ENCODE measurements at places on chromosomes 6 and 20.
A peak's percentile ranks its signal among the peaks of the same experiment; 100 is the strongest.

DNA sequence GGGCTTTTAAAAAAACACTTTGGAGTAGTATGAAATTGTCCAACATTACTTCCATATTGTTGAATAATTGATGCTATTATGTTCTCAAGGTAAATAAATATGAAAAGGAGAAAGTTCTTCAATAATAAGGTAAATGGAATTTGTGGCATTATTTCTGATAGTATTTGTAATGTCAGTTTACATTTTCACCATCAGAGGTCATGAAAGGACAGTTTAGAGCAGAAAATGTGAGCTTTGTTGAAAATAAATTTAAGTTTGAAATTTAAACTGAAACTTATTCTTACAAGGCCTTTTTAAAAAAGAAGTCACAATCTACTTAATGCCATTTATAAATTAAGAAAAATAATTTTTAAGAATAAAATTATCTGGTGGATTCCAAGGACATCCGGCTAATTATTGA lies 15.8 kb upstream of the CEP162 start:
- no peak for DNase-seq

GRCh38 chr6:167444602-167445346 lies 119.9 kb downstream of the TTLL2 start:
- no peak for DNase-seq

GRCh38 chr6:71181565-71181964 lies 107.0 kb upstream of the OGFRL1 start:
- DNase-seq: no peak

- DNase-seq: no peak
Observed at GRCh38 chr20:50980071-50980681, 21.6 kb downstream of the MOCS3 start.

DNA sequence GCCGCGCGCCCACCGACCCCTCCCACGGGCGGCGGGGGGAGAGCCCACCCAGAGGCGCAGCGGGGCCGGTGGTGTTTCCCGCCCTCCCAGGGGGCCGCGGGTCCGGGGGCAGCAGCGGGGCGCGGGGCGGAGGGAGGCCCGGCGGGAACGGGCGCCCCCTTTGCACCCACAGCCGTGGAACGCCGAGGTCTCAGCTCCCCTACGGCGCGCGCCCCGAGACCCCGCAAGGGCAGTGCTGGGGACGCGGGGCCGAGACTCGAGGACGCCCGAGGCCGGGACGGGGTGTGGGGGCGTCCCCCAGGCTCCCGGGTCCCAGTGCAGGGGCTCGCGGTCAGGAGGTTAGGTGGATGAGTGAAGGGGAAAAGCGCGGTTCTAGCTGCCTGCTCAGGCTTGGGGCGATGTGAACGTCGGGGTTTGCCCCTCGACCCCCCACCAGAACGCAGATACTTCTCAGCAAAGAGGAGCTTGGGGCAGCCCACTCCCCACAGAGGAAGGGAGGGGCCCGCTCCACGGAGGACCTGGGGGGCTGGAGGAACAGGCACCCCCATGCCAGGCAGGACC lies 65.5 kb upstream of the BHLHE23 start:
- no peak for DNase-seq

GRCh38 chr6:16523606-16524379 lies 237.5 kb downstream of the ATXN1 start:
- DNase-seq: no peak

GRCh38 chr6:34731393-34732060 lies 25.8 kb upstream of the SNRPC start:
- no peak for DNase-seq

DNA sequence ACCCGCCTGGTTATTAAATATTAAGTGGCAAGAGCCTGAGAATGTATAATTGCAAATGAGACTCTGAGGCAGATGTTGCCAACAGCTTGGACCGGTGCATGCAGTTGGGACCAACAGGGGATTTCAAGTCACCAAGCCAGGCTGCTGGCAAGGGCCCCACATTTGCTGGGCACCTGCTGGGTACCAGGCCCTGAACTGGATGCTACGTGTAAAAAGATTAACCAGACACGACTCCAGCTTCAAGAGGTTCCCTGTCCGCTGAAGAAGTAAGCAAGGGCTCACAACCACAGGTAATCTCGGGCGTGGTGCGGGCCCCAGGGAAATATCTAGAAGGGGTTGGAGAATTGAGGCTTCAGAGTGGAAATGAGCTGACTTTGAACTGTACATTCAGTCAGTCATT lies 13.2 kb upstream of the SIRPA start:
- peak; percentile 86 for DNase-seq

GRCh38 chr20:25495189-25495824 lies 87.8 kb downstream of the GINS1 start:
- DNase-seq: no peak

DNA sequence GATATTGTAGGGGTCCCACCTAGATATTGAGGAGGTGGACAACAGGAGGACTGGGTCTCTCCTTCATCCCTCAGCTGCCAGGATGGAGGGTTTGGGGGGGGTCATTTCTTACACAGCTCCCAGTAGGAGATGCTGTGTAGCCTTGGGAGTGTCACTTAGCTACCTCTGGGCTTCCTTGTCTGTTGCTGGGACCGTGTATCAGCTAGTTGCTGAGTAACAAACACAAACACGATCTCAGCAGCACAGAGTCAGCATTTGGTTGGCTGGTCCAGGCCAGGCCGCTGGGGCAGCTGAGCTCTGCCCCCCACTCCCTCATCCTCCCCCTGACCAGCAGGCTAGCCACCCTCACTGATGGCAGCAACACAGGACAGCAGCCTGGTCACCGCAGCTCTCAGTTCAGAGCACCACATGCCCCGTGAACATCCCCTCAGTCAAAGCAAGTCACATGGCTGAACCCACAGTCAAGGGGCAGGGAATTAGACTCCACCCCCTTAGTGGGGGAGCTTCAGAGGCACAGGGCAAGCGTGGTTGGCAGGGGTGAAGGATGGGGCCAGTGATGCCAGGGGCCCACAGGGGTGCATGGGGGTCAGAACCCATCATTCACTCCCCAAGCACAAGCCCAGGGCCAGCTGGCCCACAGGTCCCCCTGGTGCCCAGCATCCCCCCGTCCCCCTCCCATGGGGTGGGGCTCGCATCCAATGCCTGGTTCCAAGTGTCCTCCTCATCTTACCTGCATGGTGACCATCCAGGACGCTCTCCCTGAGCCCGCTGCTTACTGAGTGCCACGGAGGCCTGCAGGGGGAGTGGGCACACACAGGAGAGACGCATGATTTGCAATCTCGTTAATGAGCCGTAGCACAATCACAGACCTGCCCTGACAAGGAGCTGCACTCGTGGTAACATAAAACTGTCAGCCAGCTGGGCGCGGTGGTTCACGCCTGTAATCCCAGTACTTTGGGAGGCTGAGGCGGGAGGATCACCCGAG lies 112.4 kb downstream of the TAF4 start:
- no peak for DNase-seq

- no peak for DNase-seq
Observed at GRCh38 chr20:34083781-34084180, 28.3 kb downstream of the EIF2S2 start.

GRCh38 chr6:134315974-134316441 lies 1.9 kb downstream of the SGK1 start:
- DNase-seq: no peak

GRCh38 chr6:30931969-30932645 lies at the start of gene SFTA2:
SFTA2 (minus strand) TSS chr6:30932170; CDS start chr6:30932096, 74 bp downstream.
- DNase-seq: no peak

GRCh38 chr20:46464451-46464850 lies 48.9 kb downstream of the ZNF334 start:
- no peak for DNase-seq

DNA sequence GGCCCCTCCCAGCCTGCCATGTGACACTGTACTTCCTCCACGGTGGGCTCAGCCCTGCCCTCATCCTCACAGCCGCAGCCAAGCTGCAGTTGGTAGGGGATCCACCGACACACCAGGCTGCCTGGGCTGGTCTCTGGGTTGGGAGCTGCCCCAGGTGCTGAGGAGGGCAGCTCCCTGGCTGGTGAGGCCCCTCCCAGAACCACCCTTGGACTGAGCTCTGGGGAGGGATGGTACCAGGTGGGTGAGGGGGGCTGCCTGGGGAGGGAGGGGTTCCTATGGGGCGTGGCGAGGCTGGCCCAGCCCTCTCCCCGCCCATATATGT lies 185 bp upstream of the TNFRSF6B start:
- DNase-seq: no peak

DNA sequence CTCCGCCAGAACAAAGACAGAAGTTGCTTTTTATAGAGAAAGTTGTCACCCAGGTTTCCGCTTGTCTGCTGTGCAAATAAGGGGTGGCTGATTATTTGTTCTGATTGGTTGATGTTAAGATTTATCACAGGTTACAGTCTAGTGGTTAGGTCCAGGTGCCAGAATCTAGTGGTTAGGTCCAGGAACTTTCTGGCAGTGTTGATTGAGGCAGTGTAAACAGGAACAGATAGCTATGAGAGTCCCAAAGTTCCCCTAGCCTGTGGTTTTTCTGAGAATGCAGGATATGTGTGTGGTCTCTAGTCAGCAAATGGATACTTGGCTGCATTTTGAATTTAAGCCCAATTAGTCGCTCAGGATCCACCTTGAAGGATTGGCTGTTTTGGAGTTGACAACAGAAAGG lies 148.0 kb downstream of the TMEM200A start:
- no peak for DNase-seq

DNA sequence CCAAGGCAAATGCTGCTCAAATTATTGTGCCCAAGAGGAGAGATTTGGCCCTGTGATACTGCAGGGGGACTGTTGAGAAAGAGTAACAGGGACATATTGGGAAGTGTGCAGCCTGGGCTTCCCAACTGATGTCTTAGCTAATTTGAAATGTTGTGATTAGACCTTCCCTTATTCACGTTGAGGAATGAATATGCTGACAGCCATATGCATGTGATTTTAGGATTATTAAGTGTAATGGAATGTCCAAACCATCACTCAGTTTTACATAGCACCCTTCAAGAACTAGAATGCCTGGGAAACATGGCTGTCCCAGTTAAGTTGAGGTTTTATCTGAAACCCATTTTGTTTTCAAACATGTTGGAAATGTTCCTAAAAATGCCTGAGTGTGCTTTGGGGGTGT lies 81.4 kb downstream of the CARMIL1 start:
- DNase-seq: no peak

- no peak for DNase-seq
Observed at GRCh38 chr20:31698803-31699718, 23.6 kb downstream of the BCL2L1 start.

DNA sequence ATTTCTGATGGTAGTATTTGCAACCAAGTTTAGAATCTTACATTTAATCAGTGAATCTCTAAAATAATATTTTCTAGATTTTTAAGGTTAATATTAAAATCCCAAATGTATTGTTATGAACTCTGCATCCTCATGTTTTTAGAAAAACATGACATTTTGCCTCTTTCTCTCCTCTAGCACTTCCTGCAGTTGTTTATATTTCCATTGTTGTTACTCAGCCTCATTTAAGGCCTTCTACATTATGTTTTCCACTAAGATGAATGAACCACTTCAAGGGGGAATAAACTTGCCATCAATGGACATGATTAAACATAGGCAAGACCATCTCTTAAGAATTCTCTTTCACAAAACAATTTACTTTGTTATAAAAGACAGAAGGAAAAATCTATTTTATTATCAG lies 333.5 kb upstream of the IRAK1BP1 start:
- DNase-seq: no peak

DNA sequence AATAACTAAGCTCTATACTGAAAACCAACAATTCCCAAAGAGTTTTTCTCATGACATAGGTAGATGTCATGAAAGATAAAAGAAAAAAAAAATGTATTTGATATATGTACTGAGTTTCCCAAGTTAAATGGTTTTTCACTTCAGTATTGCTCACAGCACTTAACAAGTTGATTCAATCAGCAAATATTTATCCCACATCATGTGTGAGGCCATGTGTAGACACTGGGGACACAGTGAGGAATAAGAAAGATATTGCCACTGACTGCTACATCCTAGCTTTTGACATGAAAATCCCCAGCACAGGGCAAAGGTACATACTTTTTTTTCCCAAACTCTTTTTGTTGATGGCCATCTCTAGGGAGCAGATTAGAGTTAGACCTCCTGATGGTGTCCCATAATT lies 25.3 kb downstream of the SPTLC3 start:
- no peak for DNase-seq

DNA sequence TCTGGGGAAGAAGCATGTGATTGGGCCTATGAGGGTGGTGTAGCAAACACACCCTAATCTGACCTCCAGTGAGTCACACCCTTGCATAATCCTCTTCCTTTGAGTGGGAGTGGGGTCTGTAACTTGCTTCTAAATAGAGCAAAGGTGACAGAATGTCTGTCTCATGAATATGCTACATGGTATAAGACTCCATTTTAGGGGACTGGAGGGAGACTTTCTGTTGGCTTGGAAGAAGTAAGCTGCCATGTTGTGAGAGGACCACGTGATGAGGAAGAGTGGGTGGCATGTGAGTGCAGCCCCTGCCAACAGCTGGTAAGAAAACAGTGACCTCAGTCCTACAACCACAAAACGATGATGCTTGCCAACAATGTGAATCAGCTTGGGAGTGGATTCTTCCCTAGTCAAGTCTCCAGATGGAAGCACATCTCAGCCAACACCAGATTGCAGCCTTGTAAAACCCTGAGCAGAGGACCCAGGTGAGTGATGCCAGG lies 3.7 kb downstream of the AK9 start:
- DNase-seq: peak; percentile 80

GRCh38 chr6:141851063-141851462 lies 281.7 kb upstream of the GJE1 start:
- DNase-seq: no peak

DNA sequence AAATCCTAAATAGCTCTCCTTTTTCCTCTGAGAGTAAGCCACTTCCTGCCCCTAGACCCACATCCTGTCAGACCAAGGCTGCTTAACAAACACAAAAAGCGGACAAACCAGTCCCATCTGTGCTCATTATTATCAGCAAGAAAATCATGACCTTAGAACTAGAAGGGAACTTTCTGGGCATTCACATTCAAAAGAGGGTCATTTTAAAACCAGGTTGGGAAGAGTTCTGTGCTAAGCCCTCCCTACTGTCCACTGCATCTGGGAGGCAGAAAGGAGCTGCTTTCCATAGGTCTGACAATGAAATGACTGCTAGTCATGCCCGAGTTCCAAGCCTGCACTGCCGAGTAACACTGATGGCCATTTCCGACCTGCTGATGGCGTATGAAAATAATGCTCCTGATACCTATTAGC lies 15.4 kb downstream of the EZR start:
- no peak for DNase-seq

DNA sequence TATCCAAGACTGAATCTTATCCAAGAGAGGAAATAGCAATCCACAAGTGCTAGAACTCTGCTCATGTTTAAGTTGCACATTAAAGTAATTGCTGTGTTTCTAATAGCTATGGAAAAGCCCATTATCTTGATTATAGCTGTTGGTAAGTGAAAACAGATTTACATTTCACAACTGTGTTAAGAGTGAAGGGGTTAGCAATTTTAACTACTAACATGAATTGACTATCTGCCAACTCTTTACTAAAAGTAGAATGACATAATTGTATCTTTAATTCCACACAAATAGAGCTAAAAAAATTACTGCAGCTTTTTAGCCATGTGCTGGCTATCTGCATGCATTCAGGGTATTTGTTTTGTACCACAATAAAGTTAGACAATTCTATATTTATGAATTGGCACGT lies 277.9 kb upstream of the IRAK1BP1 start:
- no peak for DNase-seq
